NCI-H2081 treated with DMSO at 0.1 percent for 48 hours (cell line): ENCODE measurements at places on chromosomes 5 and 9.

DNA sequence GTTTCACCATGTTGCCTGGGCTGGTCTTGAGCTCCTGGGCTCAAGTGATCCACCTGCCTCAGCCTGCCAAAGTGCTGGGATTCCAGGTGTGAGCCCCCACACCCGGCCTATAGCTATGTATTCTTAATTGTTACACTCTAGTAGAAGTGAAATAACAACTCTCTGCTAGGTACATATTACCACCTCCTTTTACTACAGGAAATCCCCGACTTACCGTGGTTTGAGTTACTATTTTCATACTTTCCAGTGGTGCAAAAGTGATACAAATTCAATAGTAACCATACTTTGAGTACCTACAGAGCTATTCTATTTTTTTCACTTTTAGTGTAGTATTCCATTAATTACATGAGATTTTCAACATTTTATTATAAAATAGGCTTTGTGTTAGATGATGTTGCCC is 719 bp downstream of the ARL14EPL start:
- no peak for DNase-seq

GRCh38 chr5:178769617-178770260 is 39.3 kb upstream of the ZNF354A start:
- no peak for DNase-seq

DNA sequence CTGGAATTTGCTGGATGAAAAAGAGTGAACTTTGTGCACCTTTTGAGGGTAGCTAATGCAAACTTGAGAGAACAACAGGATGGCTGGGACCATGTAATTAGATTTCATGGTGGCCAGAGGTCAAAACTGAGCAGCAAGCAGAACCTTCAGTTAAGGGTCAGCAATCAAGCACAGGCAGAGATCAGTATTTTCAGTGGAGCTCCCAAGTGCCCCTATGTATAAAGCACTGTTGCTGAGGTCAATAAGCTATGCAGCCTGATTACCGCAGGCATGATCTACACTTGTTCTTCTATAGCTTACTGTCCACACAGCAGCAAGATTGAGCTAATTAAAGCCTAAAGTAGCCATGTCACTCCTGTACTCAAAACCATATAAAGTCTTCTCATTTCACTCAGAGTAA is 62.1 kb upstream of the TMC1 start:
- DNase-seq = no peak

- DNase-seq = no peak
Observed at GRCh38 chr5:168553377-168554130, 24.4 kb downstream of the FBLL1 start.

DNA sequence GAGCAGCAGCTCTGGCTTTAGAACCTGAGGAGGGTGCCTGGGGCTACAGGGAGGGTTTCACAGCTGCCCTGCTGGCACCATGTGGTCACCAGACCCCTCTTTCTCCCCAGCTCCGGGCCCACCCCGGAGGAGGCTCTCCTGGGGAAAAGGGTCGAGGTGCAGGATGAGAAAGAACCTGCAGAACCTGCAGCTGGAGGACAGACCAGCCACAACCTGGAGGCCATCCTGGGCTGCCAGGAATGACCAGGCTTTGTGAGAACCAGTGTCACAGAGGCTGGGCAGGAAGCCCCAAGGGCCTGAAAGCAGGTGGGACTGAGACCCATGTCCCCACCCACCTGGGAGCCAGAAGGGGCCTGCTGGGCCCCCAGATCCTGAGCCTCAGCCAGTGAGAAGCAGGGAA is 23.0 kb downstream of the SEMA4D start:
- no peak for DNase-seq

GRCh38 chr9:38288502-38288901 is 104.0 kb upstream of the ALDH1B1 start:
- DNase-seq = no peak

DNA sequence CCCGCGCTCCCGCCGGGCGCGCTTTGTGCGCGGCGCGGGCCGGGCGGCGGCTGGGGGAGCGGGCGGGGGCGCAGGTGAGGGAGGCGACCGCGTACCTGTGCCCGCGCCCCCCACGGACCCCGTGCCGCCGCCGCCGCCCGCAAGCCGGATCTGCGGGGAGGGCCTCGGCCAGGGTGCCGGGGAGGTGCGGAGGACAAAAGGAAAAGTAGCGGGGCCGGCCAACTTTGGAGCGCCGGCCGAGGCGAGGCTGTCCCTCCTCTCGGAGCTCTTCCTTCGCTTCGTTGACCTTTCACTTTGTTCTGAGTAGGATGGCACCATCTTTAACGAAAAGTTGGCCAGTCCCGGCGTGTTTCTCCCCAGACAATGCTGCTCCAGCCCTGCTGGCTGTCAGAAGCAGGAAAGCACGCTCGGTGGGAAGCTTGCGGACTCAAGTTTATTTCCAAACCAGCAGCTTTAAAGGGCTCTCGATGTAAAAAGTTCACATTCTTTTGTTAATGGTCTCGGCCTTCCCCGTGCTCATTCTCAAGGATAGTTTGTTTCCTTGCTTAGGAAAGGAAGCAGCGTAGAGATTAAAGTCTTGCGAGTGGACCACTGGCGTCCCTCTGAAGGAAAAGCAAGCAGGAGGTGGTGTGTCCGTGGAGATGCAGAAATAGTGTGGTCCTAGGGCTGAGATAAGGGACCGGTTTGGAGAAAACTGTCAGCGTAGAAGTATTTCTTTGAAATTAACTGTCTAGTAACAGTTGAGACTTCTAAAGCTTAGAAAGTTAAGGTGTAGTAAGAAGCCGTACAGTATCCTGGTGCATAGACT is 639 bp downstream of the EHMT1 start:
- DNase-seq = no peak

DNA sequence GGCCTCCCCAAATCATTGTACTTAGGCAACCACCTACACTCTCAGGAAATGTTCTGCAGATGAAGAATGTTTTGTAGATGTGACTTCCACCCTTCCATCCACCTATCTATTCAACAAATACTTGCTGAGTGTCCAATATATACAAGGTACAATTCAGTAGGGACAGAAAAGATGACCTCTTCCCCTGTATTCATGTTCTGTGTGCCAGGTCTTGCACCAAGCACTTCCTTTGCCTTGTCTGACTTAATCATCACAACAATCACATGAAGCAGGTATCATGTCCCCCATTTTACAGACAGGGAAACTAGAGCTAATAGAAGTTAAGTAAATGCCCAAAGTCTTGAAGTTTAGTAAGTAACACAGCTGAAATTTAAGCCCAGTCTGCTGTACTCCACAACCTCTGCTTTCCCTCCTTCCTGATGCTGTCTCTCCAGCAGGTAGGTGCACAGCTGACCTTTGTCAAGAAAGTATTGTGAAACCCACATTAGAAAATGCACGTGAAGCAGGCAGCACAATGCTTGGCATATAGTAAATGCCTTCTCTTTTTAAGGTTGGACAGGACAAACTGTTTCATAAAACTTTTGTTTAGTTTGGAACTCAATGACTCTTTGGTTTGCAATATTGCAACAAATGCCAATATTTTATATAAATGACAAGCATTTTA is 296.5 kb downstream of the DEPDC1B start:
- no peak for DNase-seq

GRCh38 chr5:170617533-170618490 is 114.0 kb downstream of the KCNIP1 start:
- DNase-seq = no peak

GRCh38 chr5:95035891-95036685 is 248.8 kb downstream of the MCTP1 start:
- DNase-seq = no peak

GRCh38 chr5:152349683-152350526 is 55.2 kb downstream of the NMUR2 start:
- peak; percentile 4 for DNase-seq

- DNase-seq = no peak
Observed at GRCh38 chr9:91994422-91994821, 44.4 kb upstream of the ROR2 start.

DNA sequence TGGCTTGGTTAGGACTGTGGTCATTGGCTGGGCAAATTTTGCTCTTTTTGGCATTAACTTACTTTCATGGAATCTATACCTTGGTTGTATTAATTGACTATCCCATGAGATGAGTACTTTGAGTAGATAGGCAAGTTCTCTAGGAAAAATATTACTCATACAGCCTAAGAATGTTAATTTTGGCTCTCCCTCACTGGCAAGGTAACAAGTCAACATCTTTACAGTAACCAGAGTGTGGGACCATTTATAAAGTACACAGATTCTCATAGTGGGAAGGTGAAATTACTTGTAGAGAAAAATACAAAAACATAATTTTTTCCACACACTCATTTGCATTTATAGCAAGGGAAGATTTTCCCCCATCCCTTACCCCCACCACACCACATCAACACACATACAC is 154.6 kb upstream of the ZNF608 start:
- no peak for DNase-seq

- no peak for DNase-seq
Observed at GRCh38 chr9:68955330-68955729, 58.6 kb downstream of the PRKACG start.
